RWPE1 (cell line): ENCODE measurements at places on chromosomes 12 and 14.

DNA sequence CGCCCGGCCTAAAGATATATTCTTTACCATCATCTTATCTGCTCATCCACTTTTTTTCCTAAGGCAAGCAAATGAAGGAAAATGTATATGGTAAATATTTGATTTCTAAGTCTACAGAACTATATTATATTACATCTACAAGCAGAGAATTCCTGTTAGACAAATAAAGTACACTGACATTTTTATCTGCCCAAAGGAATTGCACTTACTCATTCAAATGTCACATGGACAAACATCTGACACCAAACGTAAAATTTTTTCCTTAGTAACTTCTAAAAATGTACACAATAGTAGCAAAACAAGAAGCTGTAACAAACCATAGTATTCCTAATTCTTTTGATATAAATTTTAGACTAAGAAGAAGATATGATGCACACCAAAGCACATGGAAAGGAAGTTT is 51.0 kb downstream of the SPPL3 start:
- DNase-seq = no peak

DNA sequence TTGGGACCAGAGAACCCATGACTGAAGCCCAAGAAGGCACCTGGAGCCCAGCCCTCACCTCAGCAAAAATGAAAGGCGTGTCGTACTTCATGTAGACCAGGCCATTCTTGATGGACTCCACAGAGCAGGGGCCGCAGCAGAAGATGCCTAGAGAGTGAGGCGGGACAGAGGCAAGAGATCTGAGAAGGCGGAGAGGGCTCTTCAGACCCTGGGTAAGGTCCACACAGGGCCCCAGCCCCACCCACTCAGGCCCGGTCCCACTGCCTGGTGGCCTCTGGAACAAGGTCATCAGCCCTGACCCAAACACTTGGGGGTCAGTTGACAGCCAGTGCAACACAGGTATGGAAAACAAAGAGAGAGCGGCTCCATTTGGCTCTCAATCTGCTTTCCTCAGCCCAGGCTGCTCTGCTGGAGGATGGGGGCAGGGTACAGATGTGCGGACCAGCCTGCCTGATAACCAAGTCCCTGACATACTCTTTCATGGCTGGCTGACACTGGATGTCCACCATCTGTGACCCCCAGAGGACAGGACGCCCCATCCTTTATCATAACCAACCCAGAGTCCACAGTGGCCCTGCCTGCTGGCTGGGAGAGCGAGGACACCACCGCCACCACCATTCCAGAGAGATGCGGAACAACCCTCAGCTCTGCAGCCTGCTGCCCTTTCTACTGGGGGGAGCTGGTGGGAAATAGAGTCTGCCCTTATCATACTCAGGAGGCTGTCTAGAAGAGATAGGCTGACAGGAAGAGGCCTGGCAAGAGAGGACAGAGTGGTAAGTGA is 6.9 kb downstream of the TGM1 start:
- DNase-seq = no peak

DNA sequence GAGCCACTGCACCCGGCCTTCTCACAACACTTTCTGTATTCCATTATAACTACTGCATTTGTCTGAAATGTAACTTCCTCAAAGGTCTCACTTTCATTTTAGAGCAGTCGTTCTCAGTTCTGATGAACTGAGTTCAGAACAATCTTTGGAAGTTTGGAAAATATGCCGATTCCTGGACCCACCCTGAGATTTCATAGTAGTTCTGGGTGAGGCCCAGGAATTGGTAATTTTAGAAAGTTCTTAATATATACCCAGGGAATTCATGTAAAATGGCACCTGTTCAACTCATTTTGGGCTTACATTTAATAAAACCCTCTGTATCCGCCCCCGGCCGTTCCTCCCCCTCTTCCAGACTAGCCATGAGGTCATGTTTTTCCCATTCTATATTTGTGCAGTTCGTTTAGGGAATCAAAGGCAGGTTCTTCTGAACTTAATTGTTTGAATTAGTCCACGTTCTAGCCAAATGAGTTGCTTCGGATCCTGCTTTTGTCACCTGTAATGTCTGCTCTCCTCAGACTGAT is 5.9 kb downstream of the GSG1 start:
- DNase-seq = no peak

GRCh38 chr12:19771858-19772257 is 332.6 kb downstream of the AEBP2 start:
- no peak for DNase-seq

DNA sequence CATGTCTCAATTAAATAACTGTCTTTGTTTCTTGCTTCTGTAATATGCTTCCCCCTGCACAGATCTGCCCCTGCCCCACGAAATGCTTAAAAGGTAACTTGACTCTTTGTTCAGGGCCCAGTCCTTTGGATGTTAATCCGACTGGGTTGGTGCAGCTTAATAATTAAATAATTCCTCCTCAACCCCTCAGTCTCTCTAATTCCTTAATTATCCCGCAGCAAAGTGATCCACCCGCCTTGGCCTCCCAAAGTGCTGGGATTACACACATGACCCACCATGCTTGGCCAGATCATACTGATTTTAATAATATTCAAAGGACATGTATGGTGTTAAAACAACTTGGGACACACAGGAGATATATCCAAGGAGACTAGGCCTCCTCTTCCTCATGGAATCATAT is 18.2 kb upstream of the ANAPC7 start:
- no peak for DNase-seq

DNA sequence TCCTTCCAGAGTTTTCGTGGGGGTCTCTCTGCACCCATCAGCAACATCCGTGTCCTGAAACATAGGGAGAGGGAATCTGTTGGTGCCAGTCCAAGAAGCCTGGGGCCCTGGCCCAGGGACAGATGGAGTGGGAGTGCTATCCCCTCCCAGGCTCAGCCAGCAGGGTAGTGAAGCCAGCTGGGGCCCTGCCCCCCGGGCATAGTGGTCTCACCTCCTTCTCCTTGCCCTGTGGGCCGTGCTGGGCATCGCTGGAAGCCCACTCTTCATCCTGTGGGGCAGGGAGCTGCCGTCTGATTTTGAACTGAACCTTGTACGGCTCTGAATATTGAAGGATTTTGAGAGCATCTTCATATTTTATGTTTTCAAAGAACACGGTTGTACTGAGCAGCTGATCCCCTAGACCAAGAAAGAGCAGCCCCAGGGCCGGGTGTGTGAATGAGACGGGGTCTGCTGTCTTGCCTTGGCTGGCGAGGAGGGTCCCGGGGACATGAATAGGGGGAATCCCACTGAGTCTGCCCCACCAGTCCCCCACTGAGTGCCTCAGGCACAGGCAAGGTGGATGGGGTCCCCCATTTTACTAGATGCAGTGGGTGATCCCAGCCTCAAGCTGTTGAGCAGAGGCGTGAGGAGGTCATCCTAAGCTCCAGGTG is 23.3 kb downstream of the AHNAK2 start:
- no peak for DNase-seq

DNA sequence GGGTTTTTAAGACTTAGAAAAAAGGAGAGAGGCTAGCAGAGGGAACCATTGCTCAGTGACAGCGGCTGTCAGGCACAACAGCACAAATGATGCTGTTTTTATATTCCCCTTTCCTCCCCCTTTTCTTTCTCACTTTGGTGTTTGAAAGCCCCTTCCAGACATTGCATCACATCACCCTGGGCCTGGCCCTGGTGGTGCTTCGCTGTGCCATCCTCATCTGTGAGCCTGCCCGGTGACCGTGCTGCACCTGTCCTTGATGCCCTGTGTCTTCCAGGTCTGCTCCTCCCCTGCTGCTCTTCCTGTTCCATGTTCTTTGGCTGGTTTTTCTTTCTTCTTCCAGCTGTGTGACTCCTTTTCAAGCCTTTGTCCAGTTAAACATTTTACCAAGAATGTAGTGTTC is 24.8 kb downstream of the KLC1 start:
- no peak for DNase-seq
